ENCODE measurements at places on chromosomes 13 and 19. TPM values are rescaled to one million over a fixed set of nuclear protein-coding genes. Genes with fewer than 3 reads are reported as not detected.

Gene SLC17A7
- 2.1 TPM for total RNA-seq

Gene ZNF66
- 34.8 TPM for total RNA-seq

Gene RNF17
- not detected for total RNA-seq

Gene ZNF763
- 2.4 TPM for total RNA-seq

Gene KCNRG
- 0.32 TPM for total RNA-seq

Gene CEACAM20
- total RNA-seq: not detected

Gene TGDS
- 12.5 TPM for total RNA-seq

DNA sequence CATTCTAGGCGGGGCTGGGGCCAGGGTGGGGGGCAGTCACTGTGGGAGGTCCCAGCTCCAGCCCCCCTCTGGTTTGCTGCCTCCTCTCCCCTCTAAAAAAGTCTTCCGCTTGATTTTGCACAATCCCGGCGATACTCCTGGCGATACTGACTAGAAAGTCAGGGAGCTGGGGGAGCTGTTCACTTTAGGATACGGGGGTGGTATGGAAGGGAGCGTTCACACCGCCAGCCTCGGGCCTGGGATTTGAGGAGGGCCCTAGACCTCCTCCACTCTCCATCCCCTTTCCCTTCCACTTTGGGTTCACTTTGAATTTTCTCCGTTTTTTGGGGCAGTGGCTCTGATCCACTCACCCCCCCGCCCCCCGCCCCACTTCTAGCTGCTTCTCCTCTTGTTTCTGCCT is 35.0 kb downstream of the KEAP1 start:
- H3K27ac ChIP-seq: no peak overlapping the region
- peaks cover 18% of the 10 kb centered on the region for H3K4me1 ChIP-seq
- H3K4me3 ChIP-seq: no peak overlapping the region

DNA sequence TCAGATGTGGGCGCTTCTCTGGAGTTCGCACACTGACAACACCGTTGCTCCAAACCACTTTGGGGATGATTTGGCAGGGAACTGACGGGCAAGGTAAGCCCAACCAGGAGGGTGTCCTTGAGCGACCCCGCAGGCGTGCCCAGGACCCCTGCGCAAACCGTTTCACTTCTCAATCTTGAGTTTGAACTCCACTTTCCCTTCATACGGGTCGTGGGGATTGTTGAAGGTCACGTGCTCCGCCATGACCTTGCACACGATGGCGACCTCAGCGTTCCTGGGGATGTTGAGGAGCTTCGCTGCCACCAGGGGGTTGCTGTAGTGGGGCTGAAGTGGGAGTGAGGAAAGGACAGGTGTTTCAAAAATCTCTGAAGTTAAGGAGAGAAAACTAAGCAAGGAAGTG is 8.8 kb downstream of the ATP4B start:
- H3K27ac ChIP-seq: no peak overlapping the region
- H3K4me1 ChIP-seq: no peaks in the 10 kb centered on the region
- DNase-seq: peak; percentile 17
- no peaks in the 10 kb centered on the region for H3K27me3 ChIP-seq
- peaks cover 4% of the 10 kb centered on the region for H3K36me3 ChIP-seq

GRCh38 chr19:17266589-17266974 is 661 bp upstream of the BABAM1 start:
- no peaks in the 10 kb centered on the region for H3K27me3 ChIP-seq
- peak overlapping the region; percentile 96 for H3K4me3 ChIP-seq
- H3K36me3 ChIP-seq: peaks cover 16% of the 10 kb centered on the region
- H3K27ac ChIP-seq: peak overlapping the region; percentile 92

DNA sequence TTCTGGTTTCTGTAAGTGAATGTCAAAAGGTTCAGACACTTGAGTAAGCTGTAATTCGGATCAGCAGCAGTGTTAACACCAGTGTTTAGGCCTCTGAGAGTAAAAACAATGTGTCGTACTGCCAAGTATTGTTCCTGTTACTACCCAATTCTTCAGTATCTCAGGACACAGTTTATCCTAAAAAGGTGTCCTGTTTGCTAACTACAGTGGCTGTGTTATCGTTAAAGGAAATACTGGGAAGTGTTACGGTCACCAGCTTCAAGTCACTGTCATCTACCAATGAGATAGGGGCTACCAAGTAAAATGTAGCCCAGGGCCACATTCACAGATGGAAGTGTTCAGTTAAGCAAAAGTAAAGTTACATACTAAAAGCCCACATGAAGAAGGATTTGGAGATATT is 2.3 kb upstream of the UPF3A start:
- H3K4me1 ChIP-seq: peaks cover 25% of the 10 kb centered on the region
- no peak for DNase-seq
- H3K27me3 ChIP-seq: no peaks in the 10 kb centered on the region
- no peak overlapping the region for H3K4me3 ChIP-seq

- H3K27ac ChIP-seq: no peak overlapping the region
- no peaks in the 10 kb centered on the region for H3K27me3 ChIP-seq
- H3K36me3 ChIP-seq: no peaks in the 10 kb centered on the region
These were observed 38.0 kb upstream of the ALOX5AP start for GRCh38 chr13:30697177-30697953.

- H3K27me3 ChIP-seq: no peaks in the 10 kb centered on the region
- H3K4me1 ChIP-seq: peaks cover 16% of the 10 kb centered on the region
- peak; percentile 97 for DNase-seq
- H3K36me3 ChIP-seq: peaks cover 28% of the 10 kb centered on the region
- no peak overlapping the region for H3K4me3 ChIP-seq
These were observed 6.0 kb upstream of the PRR19 start for GRCh38 chr19:42295831-42296525.

- H3K4me3 ChIP-seq: no peak overlapping the region
- H3K27ac ChIP-seq: no peak overlapping the region
- no peaks in the 10 kb centered on the region for H3K27me3 ChIP-seq
- no peak for DNase-seq
- peaks cover 10% of the 10 kb centered on the region for H3K4me1 ChIP-seq
These were observed 528.7 kb upstream of the KLF12 start for GRCh38 chr13:74662905-74663304.

DNA sequence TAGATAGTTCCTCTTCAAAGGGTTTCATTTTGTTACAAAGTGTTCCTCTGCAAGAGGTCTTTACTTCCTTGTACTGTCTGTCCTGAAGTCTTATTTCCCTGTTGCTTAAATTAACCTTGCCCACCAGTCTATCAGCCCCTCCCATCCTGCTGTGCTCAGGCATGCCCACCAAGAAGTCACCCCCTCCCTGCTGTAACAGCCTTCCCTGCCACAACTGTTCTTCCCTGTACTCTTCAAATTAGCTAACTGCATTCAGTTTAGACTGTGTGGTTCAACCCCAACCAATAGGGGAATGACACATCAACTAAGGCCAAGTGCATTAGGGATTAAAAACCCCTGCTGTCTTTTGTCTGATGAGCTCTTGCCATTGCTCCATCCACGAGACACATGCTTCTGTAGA is 34.4 kb upstream of the ZNF562 start:
- no peak overlapping the region for H3K4me3 ChIP-seq
- H3K27me3 ChIP-seq: peaks cover 5% of the 10 kb centered on the region
- DNase-seq: no peak
- no peak overlapping the region for H3K27ac ChIP-seq
- peaks cover 21% of the 10 kb centered on the region for H3K4me1 ChIP-seq

- peak; percentile 44 for DNase-seq
- H3K36me3 ChIP-seq: no peaks in the 10 kb centered on the region
- H3K4me1 ChIP-seq: peaks cover 66% of the 10 kb centered on the region
- peaks cover 96% of the 10 kb centered on the region for H3K27me3 ChIP-seq
- peak overlapping the region; percentile 84 for H3K4me3 ChIP-seq
- no peak overlapping the region for H3K27ac ChIP-seq
These were observed 1.1 kb downstream of the MAB21L1 start for GRCh38 chr13:35475212-35475959.

DNA sequence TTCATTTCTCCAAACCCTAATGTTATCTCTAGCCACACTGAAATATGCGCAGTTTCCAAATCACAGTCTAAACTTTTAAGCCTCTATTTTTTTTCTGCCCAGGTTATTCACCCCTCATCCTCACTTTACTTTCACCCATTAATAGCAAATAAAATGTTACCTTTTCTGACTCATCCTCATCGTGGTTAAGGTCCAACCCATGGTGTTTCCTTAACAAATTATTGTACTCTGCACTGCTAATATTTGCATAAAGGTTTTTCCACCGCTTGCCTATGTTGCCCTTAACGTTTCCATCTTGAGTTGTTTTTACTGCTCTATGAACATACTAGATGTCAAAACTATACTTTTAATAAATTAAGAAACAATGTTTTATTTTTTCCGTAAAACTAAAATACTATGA is 780.9 kb upstream of the KLHL1 start:
- no peak overlapping the region for H3K4me3 ChIP-seq
- peaks cover 7% of the 10 kb centered on the region for H3K4me1 ChIP-seq
- H3K36me3 ChIP-seq: peaks cover 14% of the 10 kb centered on the region
- H3K27ac ChIP-seq: no peak overlapping the region

DNA sequence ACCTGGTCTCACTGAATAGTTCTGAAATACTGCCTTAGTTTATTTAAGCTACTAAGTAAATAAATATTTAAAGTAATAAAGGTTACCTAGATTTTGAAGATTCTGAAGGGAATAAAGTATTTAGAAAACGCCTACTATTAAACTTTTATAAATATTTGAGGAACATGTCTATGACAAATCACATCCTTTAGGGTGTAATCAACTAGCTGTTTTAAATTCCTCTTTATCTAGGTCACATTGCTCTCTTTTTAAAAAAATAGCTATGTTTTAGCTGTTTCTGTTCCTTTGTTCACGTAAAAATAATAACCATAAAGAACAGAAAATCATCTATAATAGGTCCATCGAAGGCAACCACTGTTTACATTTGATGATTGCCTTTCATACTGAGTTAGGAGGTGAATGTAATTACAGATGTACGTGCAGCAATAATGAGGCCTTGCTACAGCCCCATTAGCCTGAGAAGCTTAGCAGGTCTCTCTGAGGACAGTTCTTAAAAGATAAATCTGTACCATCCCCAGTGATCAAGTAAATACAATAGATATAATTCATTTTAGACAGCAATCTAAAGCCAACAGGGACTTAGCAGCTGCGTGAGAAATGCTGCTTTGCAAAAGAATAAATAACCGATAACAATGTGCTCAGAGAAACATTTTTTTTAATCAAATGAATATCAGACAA is 449.5 kb downstream of the LIG4 start:
- peaks cover 24% of the 10 kb centered on the region for H3K4me1 ChIP-seq
- 0 out of 2 replicates have a peak, but pooled peaks cover 3% of the 10 kb centered on the region for H3K36me3 ChIP-seq

GRCh38 chr13:97376981-97377380 is 57.0 kb upstream of the RAP2A start:
- no peak overlapping the region for H3K27ac ChIP-seq
- H3K36me3 ChIP-seq: no peaks in the 10 kb centered on the region
- H3K4me3 ChIP-seq: no peak overlapping the region
- H3K27me3 ChIP-seq: no peaks in the 10 kb centered on the region

DNA sequence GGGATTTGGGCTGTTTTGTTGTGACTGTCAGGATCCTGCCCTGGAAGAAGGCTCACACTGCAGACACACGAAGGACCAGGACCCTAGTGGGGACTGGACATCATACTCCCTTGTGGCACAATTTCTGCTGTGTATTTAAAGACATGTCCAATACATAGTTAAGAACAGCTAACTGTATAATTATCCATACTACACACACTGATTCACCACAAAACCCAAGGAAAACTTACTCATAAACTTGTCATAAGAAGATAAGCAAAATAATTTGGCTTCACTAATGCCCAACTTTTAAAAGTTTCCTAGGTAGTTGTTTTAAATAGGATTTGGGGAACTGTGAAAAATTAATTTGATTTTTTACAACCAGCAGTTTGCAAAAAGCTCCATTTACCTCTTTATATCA is 46.1 kb downstream of the LATS2 start:
- DNase-seq: no peak
- H3K36me3 ChIP-seq: peaks cover 3% of the 10 kb centered on the region
- H3K4me1 ChIP-seq: peaks cover 35% of the 10 kb centered on the region

DNA sequence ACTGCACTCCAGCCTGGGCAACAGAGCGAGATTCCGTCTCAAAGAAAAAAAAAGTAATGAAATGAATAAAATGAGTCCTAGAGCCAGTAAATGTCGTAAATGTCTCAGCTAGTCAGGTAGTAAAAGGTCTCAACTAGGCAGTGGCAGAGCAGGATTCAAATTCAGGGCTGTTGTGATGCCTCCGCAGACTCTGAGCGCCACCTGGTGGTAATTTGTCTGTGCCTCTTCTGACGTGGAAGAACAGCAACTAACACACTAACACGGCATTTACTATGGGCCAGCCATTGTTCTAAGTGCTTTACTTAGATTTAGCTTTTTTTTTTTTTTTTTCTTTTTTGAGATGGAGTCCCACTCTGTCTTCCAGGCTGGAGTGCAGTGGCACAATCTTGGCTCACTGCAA is 30.2 kb downstream of the CYP2F1 start:
- H3K36me3 ChIP-seq: peaks cover 7% of the 10 kb centered on the region
- no peaks in the 10 kb centered on the region for H3K4me1 ChIP-seq
- no peak overlapping the region for H3K4me3 ChIP-seq
- DNase-seq: peak; percentile 90

- H3K27me3 ChIP-seq: peaks cover 79% of the 10 kb centered on the region
- DNase-seq: peak; percentile 13
- peaks cover 62% of the 10 kb centered on the region for H3K4me1 ChIP-seq
- peak overlapping the region; percentile 82 for H3K4me3 ChIP-seq
These were observed 1.8 kb downstream of the SLITRK1 start for GRCh38 chr13:83880275-83881139.

DNA sequence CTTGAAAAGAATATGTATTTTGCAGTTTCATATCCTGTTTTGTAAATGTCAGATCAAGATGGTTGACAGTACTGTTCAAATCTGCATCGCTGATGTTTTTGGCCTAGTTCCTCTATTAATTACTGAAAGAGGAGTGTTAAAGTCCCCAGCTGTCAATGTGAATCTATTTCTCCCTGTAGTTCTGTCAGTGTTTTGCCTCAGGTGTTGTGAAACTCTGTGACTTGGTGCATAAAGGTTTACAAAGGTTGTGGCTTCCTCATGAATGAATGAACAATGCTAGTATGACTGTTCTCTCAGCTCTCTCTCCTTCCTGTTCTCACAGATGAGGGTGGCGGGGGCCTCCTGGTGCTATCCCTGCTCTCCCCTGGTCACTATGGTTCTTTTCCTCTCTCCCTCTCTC is 142.4 kb downstream of the MYCBP2 start:
- no peaks in the 10 kb centered on the region for H3K27me3 ChIP-seq
- H3K36me3 ChIP-seq: peaks cover 32% of the 10 kb centered on the region
- DNase-seq: no peak
- no peak overlapping the region for H3K27ac ChIP-seq

GRCh38 chr13:59666504-59666903 is 497.2 kb downstream of the DIAPH3 start:
- peaks cover 26% of the 10 kb centered on the region for H3K4me1 ChIP-seq
- DNase-seq: no peak
- H3K27ac ChIP-seq: 0 out of 2 replicates have a peak overlapping the region, but pooled peaks have one; percentile 9
- peaks cover 12% of the 10 kb centered on the region for H3K36me3 ChIP-seq
- no peak overlapping the region for H3K4me3 ChIP-seq

GRCh38 chr13:20350819-20351218 is 118.7 kb upstream of the GJB6 start:
- H3K4me3 ChIP-seq: no peak overlapping the region
- no peak for DNase-seq
- H3K27me3 ChIP-seq: no peaks in the 10 kb centered on the region
- H3K36me3 ChIP-seq: no peaks in the 10 kb centered on the region
- H3K4me1 ChIP-seq: peaks cover 11% of the 10 kb centered on the region

GRCh38 chr13:76713280-76713679 is 172.9 kb downstream of the KCTD12 start:
- no peak overlapping the region for H3K27ac ChIP-seq
- peaks cover 13% of the 10 kb centered on the region for H3K4me1 ChIP-seq
- DNase-seq: no peak
- no peak overlapping the region for H3K4me3 ChIP-seq
- no peaks in the 10 kb centered on the region for H3K36me3 ChIP-seq
- H3K27me3 ChIP-seq: no peaks in the 10 kb centered on the region

Data from WTC11 (cell line).